GM04504 (cell line): ENCODE measurements at places on chromosomes 7 and 10.

DNA sequence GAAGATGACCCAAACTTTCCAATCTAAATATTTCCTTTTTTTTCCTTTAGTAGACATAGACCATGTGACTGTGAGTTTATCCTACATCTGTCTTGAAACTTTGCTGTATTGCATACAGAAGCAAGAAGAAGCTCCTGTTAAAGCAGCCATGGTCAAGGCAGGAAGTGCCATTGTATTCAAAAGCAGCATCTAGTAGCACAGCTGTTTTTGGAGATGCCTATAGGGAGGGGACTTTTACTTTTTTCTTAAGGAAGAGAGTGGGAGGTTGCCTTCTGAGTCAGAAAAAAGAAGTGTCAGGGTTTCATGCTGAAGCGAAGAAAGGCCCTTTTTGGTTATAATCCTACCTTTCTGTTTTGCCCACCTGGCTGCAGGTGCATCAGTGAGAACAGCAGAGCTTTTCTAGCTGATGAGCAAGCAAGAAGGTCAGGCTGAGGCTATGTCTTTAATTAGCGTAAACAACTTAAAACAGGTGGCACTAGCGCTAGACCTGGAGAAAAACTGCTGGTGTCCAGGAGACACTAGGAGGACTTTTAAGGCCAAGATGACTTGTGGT, 234.1 kb upstream of the AGK start:
- DNase-seq, result no peak

DNA sequence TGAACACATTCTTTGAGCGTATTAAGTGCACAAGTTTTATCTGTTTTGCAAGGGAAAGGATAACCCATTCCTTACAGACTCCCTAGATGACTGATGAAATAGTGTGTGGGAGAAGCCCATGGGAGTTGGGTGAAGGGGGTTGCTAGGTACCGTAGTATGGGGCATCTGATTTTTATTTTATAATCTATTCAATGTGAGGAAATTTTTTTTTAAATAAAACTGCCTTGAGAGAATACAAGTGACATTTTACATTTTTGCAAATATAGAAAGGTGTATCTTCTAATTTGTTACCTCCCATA, 1.4 kb downstream of the BTAF1 start:
- no peak for DNase-seq

DNA sequence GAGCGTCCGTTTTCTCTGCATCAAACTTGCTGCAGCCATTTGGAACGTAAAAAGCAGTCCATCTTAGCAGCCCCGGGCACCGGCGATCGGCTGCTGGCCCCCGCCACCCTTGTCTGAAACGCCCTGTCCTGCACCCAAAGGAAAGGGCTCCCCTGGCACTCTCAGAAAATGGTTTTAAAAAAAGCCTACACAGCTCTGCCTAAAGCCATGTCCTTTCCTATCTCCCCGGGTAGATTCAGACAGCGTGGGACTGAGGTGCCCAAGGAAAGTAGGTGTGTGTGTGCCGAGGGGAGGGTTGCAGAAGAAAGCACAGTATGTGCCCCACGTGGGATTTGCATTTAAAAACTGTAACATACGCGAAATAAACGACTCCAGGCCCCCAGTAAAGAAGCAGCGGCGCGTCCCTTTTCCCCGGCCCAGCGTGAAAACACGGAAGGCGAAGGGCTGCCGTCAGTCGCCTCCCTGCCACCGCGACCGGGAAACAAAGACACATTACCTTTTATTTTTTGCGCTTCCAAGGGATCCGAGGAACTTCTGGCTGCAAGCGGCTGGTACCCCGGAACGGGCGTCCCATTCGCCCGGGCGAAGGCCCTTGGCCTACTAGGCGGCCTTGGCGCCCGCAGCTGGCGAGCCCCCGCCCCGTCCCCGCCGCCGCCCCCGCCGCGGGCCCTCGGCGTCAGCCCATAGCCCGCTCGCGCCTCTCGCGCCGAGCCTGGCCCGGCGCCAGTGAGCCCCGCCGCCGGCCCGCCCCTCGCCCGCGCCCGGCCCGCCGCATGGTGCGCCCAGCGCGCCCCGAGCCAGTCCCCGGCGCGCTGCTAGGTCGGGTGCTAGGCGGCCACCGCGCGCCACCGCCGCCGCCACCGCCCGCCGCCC, 304.6 kb downstream of the PRPF18 start:
- DNase-seq, result no peak

DNA sequence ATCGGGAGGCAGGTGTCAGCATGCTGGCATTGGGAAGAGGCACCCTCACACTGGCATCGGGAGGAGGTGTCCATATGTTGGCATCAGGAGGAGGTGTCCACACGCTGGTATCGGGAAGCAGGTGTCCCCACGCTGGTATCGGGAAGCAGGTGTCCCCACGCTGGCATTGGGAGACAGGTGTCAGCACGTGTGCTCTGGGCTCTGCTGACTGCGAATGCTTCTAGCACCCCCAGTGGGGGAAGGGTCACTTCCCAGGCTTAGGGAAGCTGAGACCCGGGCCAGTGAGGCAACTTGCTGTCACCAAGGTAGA, 92.5 kb upstream of the IKZF1 start:
- DNase-seq, result no peak

DNA sequence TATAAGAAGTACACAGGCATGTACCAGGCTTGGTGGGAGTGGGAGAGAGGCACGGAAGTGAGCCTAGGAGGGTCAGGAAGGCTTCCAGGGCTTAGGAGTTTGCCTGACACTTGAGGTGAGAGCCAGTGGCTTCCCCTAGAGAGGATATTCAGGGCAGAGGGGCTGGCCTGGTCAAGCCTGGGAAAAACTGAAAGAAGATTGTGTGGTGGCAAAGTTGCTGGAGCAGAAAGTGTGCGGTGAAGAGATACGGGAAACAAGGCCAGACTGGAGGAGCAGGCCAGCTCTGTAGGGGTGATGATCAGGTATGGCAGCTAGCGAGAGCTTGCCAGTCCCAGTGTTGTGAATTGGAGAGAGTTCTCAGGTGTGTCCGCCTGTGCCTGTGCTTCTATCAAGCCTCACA, 129.9 kb downstream of the CCNY start:
- DNase-seq, result no peak

DNA sequence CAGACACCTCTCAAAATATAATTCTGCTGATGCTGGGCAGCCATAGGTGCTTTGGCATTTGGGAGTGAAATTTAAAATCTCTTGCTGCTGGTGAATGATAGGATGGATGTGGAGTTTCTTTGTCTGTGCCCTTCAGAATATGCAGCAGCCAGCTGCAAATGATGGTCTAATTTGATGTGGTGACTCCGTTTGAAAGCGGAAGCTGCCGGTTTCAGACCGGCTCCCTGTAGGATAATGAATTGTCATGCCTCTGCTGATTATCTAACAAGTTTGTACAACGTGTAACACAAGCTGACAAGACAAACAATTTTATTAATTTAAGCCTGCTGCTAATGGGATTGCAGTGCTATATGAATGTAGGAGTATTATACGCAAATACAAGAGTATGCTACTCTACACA, 103.5 kb downstream of the SND1 start:
- no peak for DNase-seq

- DNase-seq, result no peak
These were observed 273.2 kb upstream of the ZNF32 start for GRCh38 chr10:43921881-43922280.

- no peak for DNase-seq
These were observed 36.2 kb downstream of the SYPL1 start for GRCh38 chr7:106075937-106076336.

DNA sequence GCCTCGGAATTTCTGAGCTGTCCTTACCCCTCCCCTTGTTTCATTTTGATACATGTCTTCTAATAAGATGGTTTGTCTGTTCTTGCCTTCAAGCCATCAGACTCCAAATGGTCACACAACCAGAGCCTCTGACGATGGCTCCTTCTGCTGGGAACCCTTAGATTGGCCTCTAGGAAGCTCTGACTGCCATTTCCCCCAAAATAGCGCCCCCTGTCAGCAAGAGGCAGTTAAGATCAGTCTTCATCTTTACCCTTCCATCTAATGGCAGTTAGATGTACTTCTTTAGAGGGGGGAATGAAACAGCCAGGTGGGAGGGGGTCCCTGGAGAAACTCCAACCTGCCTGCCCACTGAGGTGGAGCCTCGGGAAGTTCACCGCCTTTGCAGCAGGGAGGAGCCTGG, 85.8 kb upstream of the GPR22 start:
- DNase-seq, result no peak

- peak; percentile 21 for DNase-seq
These were observed 69.0 kb upstream of the PDCD4 start for GRCh38 chr10:110802551-110803238.

- DNase-seq, result no peak
These were observed 28.6 kb downstream of the ST7 start for GRCh38 chr7:116981939-116982338.

GRCh38 chr10:128877936-128878335, 589.1 kb upstream of the MGMT start:
- DNase-seq, result no peak

DNA sequence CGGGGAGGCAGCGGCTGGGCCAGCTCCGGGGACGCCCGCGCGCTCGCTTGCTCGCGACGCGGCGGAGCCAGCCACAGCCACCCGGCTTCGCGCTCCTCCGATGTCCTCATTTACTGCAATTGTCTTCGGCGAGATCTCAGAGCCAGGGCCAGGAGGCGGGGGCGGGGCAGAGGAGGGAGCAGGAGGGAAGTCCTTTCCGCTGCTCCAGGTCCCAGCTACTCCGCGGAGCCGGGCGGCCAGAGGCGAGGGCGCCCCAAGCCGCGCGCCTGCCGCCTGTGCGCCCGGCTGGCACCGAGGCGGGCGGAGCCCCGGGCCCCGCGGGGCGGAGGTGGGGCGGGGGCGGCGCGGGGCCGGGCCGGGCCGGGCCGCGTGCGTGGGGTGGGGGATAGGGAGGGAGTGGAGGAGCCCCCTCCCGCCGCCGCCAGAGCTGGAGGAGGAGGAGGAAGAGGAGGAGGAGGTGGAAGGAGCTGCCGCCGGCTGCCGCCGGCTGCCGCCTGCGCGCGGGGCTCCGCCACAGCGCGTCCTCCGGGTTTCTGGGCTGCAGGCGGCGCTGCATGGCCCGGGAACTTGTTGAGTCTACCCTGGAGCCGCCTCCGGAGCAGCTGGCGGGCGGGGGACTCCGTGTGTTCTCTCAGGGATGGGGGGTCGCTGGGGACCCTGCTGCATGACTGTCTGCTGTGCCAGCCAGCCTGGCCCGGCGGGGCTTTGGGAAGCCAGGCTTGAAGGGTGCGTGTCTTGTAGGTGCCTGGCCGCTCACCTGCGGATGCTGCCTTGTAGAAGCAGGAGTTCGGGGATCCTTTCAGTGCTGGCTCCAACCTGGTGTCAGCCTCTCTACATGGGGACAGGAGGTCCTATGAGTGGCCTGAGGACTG, at the start of gene INSYN2A:
INSYN2A (minus strand) TSS at position 310 of the 872 bp plus-strand sequence. CDS start 20,196 bp downstream, outside the sequence.
- no peak for DNase-seq

DNA sequence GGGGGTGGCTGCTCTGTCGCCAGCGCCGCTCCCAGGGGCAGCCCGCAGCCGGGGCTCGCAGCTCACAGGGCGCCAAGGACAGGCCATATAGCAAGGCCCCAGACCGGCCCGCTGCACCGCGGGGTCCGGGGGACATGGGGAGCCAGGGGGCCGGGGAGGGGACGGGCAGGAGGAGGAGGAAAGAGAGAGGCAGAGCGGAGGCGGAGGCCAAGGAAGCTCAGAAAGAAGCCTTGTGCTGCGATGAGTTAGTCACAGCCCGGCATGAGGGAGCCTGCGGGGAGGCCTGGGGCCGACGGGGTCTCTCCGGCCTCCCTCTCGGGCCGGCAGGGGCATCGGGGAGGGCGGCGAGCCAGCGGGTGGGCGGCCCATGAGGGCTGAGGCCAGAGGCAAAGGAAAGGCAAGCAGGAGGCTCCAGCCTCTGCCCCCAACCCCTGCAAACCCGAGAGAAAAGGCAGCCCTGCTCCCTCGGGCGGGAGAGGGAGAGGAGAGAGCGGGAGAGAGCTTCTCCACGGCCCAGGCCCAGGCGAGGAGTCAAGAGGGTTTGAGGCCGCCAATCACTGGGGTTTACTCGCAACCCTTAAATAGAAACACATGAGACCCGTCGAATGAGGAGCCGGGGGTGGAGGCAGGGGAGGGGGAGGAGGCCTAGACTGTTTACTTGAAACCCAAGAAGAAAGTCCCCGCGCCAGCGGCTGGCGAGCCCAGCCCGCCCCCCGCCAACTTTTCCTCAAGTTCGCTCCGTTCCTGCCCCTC, 167.9 kb downstream of the NEURL1 start:
- DNase-seq, result peak; percentile 84

DNA sequence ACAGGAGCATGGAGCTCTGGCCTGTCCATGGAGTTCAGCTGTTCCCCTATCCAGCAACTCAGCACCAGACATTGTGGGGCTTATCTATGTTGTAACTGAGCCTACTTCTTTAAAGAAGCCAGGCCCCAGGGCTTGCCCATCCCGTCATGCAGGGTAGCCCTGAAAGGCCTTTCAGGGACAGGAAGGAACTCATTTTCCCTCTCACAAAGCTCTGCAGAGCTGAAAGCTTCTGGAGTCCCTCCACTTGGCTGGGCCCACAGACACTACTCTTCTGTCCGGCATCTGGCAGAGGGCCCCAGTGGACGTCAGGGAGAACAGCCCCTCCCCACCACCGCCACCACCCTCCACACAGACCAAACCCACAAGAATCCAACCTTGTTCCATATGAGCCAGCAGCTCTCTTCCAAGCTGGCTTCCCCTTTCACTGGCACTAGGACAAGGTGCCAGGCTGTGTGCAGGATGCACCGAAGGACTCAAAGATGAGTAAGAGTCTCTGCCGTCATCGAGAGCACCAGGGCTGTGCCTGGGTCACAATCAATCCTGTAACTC, 33.1 kb downstream of the DENND2A start:
- DNase-seq, result peak; percentile 49

- DNase-seq, result no peak
These were observed 55.9 kb downstream of the FAM241B start for GRCh38 chr10:69685802-69686585.

GRCh38 chr10:48247680-48248079, 26.8 kb downstream of the FRMPD2 start:
- no peak for DNase-seq

DNA sequence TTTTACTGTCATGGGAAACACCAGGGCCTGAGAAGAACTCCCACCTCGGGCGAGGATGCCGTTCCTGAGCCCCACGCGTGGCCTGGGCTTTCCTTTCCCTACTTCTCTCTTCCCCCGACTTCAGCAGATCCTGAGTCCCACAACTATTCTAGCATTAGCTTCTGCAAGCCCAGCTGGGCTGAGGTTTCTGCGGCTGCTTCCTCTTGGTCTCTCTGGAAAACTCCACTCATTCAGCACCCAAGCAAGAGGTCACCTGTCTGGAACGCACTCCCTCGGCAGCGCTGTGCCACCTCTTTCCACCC, 761 bp upstream of the DOCK1 start:
- no peak for DNase-seq

DNA sequence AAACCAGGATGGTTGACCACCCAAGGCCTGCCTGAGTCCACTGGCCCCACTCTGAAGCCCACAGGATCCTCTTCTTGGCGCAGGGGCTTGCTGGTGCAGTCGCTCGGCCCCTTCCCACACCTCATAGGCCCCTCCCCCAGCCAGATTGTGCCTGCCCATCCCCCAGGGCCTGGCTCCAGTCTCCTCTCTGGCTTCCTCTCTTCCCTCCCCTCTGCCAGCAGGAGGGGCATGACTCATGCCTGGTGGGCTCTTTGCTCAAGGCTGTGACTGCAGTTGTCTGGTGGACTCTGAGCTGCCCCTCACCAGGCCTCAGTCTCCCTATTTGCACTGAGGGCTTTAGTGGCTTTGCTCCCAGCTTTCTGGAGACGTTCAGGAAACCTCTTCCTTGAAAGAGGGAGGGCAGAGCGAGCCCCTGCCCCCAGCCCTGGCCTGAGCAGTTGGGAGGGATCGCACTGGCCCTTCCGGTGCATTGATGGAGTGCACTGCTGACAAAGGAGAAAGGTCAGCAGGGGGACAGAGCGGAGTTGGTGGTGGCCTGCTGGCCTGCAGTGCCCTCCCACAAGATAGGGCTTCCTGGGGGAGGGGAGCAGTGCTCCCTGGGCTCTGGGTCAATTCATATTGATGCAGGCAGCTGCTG, 60.7 kb downstream of the ZMIZ1 start:
- DNase-seq, result no peak
